ENCODE measurements at places on chromosomes 6 and 20. TPM values are rescaled to one million over a fixed set of nuclear protein-coding genes. Genes with fewer than 3 reads are reported as not detected.

The RFX6 gene
- not detected for total RNA-seq

The C6orf163 gene
- 2.7 TPM for total RNA-seq

The NEDD9 gene
- 105 TPM for total RNA-seq

The PBOV1 gene
- total RNA-seq: not detected

- no peak for DNase-seq
Measured at GRCh38 chr20:39658662-39659409, 696.7 kb downstream of the DHX35 start.

DNA sequence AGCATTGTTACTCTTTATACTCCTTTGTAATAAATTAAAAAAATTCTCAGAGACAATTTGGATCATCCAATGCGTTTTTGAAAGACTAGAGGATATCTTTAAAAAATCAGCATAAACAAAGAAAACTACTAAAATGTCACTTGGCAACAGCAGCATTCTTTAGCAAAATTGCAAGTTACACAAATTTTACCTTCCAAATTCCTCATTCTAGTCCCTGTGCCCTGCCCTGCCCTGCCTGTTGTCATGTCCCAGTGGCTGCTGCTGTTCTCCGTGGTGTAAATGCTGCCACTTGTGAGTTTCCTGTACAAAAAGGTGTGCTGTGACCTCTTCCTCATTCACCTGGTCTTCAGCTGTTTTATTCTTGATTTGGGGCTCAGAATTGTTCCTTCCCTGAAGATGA, 83.2 kb downstream of the CDC5L start:
- no peak for DNase-seq

DNA sequence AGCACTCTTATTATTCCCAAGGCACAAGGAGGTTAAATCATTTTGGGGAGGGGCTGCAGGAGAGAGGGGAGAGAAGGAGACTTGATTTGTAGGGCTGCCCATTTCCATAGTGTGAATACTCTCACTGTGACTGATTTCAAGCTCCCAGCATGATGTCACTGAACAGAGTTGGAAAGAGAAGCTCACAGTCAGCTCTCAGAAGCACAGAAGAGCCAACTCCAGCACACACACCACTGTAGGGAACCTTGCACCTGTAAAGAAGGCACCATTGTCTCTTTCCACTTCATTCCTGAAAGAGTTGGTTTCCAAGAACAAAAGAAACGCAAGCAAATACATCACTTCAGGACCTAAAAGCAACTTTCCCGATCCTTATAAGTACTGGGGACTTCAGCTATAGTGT, 12.7 kb upstream of the STK35 start:
- no peak for DNase-seq

GRCh38 chr20:53737396-53738038, 143.9 kb upstream of the ZNF217 start:
- no peak for DNase-seq

- peak; percentile 60 for DNase-seq
Measured at GRCh38 chr20:41165001-41165882, 27.9 kb downstream of the PLCG1 start.

GRCh38 chr6:160523223-160523622, 140.9 kb downstream of the LPA start:
- DNase-seq: no peak

GRCh38 chr6:33967966-33968724, 164.3 kb upstream of the MLN start:
- DNase-seq: peak; percentile 5

- DNase-seq: no peak
Measured at GRCh38 chr6:127328043-127328609, 15.3 kb downstream of the ECHDC1 start.

- DNase-seq: no peak
Measured at GRCh38 chr6:42131531-42131930, 10.9 kb downstream of the C6orf132 start.

DNA sequence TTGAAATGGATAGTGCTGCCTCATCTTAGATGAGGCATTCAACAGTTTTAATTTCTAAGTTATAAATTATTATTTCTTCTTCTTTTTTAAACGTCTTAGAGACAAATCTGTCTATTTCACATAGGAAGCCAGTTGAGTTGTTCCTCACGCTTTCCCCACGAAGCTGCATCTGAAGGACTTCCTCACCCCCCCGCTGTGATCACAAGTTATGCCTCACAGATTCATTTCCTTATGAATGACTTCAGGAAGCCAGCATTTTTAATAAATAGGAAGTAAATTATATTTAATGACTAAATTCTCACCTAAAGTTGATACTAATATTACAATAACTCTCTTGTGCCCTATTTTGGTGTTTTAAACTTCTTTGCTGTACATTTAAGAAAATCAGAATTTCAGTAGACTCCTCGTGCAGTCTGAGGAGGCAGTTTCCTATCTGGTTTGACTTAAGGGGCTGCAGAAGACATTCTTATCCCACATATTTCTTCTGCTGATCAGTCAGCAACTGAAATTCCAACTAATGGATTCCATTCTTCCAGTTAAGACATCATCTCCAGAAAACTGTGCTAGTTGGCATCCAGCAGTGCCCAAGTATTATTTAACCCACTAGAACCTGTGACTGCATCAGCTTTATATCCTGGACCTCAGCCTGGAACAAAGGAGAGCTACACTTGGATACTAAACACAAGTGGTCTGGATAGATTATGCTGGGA, 182.7 kb upstream of the CCN2 start:
- no peak for DNase-seq

GRCh38 chr6:40620574-40621240, 33.5 kb upstream of the LRFN2 start:
- DNase-seq: no peak

- DNase-seq: peak; percentile 55
Measured at GRCh38 chr6:33987531-33988021, 158.3 kb downstream of the GRM4 start.

- no peak for DNase-seq
Measured at GRCh38 chr20:63645218-63645617, 8.0 kb downstream of the STMN3 start.

DNA sequence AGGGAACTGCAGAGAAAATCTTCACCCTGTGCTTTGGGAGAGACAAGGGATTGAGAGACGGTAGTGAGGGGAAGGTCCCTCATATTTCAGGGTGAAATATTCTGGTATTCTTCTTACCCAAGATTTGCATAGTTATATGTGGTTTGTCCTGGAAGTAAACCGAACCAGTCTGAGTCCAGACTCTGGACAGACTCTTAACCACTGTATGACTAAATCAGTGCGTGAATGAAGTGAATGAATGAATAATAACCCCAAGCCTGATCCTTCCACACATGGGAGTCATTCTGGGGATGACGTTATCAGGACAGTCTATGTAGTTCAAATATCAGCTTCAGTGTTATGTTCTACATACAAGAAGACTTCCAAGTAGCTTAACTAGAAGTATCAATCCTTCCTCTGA, 690.7 kb downstream of the KIF16B start:
- no peak for DNase-seq

DNA sequence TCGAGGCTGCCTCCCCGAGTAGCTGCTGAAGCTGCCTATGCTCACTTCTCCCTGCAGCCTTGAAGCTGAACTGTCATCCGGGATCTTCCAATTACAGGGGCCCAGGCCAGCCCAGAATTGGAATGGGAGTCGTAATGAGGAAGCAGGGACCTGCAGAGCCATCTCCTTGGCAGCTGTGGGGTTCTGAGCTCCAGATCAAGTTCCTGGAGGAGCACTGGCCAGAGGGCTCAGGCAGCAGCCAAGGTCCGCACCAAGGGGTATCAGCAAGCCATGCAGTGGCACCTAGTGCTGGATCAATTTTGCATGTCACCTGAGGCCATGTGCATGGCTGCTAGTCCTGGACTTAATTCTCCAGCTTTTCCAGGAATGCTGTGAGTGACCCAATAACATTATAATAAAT, 163.2 kb upstream of the TSHZ2 start:
- no peak for DNase-seq

- no peak for DNase-seq
Measured at GRCh38 chr6:147821295-147821897, 312.9 kb downstream of the SAMD5 start.

- no peak for DNase-seq
Measured at GRCh38 chr6:130625825-130626527, 201.2 kb upstream of the SMLR1 start.

- peak; percentile 82 for DNase-seq
Measured at GRCh38 chr6:169722362-169723199, 1.7 kb downstream of the PHF10 start.

DNA sequence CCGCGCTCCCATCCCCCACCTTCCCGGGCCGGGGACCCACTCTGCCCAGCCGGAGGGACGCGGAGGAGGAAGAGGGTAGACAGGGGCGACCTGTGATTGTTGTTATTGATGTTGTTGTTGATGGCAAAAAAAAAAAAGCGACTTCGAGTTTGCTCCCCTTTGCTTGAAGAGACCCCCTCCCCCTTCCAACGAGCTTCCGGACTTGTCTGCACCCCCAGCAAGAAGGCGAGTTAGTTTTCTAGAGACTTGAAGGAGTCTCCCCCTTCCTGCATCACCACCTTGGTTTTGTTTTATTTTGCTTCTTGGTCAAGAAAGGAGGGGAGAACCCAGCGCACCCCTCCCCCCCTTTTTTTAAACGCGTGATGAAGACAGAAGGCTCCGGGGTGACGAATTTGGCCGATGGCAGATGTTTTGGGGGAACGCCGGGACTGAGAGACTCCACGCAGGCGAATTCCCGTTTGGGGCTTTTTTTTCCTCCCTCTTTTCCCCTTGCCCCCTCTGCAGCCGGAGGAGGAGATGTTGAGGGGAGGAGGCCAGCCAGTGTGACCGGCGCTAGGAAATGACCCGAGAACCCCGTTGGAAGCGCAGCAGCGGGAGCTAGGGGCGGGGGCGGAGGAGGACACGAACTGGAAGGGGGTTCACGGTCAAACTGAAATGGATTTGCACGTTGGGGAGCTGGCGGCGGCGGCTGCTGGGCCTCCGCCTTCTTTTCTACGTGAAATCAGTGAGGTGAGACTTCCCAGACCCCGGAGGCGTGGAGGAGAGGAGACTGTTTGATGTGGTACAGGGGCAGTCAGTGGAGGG, 2.8 kb downstream of the SOX4 start:
- peak; percentile 86 for DNase-seq

- DNase-seq: no peak
Measured at GRCh38 chr20:41798930-41799502, 180.8 kb upstream of the CHD6 start.

Measured in posterior vena cava (tissue), 2 donors.